Activated CD8-positive, alpha-beta T cell treated with anti-CD3 and anti-CD28 coated beads, Interleukin-2, amount 10 ng/mL, durations not matched to agents 7 days and 5 days (primary cell): ENCODE measurements at places on chromosomes 5 and 9.

DNA sequence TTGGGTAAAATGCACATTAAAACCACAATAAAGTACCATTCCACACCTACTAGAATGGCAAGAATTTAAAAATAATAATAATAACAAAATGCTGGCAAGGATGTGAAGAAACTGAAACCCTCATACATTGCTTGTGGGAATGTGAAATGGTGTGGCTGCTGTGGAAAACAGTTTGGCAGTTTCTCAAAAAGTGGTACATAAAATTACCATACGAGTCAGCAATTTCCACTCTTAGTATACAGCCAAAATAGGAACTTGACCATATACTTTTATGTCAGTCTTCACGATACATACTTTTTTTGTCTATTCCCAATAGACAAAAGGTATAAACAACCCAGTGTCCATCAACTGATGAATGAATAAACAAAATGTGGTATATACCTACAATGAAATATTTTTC, 15.6 kb downstream of the FKBP15 start:
- DNase-seq: no peak

DNA sequence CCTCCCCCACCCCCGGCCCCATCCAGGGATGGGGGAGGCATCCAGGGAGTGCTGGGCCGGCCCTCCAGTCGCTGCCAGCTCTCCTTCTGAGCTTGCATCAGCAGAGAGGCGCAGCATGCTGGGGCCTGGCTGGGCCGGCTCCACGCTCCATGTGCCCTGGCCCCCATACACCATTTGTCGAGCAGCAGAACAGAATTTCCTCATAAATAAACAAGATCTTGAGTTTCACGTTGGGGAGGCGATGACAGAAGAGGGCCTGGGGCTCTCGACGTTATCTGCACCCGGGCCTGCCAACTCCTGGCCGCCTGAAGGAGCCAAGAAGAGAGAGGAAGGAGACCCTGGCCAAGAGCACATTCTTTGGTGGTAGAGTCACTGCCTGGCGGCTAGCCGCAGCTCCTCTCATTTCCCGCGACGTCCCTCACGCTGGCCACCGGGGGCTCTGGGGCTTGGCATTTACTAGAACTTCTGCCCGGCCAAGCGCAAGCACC, 177.0 kb downstream of the FGF18 start:
- DNase-seq: no peak

- DNase-seq: no peak
Observed at GRCh38 chr5:150648294-150649107, 8.0 kb downstream of the SYNPO start.

DNA sequence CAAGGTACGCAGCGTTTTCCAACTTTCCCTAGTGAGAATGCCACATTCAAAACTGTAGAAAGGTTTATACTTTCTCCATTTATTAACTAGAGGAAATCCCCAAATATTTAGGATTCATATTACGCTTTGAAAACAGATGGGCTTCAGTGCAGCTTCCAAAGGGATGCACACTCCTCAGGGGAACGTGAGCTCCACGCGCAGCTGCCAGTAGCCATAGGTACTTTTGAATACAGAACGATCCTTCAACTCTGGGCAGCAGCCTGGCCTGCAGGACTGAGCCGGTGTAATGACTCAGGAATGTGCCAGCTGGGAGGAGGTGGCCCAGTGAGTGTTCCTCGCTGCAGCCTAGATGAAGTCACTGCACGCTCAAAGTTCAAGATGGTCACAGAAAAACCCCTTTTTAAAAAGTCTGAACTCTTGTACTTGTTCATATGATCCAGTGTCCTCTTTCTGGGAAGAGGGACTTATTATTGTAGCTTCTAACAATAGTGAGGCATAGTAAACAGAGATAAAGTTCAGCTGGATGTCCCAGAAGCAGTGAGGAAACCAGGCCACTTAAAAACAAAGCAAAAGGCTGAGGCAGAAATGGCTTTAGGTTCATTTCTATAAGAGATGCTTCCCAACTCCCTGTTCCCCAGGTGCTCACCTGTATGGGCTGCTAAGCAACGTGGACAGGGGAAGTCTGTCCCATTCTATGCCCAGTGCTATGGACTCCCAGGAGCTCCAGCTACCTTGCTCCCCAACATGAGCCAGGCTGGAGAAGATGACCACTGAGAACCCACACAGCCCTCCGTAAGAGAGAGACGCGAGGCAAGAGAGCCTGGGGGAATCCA, 130.0 kb downstream of the LHFPL2 start:
- no peak for DNase-seq

- no peak for DNase-seq
Observed at GRCh38 chr9:112503170-112503569, 16.5 kb downstream of the KIAA1958 start.

DNA sequence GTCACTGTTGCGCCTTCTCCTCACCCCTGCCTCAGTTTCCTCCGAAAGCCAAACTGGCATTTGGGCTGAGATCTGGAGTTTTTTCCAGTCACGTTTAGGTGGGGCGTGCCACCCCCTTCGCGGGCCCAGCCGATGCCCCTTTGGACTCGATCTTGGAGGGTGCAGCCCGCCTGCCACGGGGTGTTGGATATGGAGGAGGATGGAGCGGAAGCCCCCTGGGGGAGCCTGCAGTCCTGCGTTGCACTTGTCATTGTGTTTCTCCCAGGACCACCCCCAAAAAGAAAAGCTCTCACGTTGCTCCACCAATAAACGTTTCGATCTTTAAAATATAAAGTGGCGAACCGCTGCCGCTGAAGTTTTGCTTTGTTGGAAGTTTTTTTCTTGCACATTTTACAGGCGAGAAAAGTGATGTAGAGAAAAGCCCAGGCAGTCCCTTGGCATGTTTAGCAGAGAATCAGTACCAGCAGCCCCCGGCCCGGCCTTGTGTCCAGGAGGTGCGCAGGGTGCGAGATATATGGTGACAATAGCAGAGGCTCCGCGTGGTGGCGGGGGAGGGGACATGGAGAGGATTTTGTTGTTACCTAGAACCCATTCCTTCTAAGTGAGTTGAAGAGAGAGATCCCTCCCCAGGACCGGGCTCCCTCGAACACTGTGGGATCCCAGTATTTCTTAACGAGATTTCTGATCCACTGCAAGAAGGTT, 681 bp downstream of the F2R start:
- DNase-seq: peak; percentile 34

DNA sequence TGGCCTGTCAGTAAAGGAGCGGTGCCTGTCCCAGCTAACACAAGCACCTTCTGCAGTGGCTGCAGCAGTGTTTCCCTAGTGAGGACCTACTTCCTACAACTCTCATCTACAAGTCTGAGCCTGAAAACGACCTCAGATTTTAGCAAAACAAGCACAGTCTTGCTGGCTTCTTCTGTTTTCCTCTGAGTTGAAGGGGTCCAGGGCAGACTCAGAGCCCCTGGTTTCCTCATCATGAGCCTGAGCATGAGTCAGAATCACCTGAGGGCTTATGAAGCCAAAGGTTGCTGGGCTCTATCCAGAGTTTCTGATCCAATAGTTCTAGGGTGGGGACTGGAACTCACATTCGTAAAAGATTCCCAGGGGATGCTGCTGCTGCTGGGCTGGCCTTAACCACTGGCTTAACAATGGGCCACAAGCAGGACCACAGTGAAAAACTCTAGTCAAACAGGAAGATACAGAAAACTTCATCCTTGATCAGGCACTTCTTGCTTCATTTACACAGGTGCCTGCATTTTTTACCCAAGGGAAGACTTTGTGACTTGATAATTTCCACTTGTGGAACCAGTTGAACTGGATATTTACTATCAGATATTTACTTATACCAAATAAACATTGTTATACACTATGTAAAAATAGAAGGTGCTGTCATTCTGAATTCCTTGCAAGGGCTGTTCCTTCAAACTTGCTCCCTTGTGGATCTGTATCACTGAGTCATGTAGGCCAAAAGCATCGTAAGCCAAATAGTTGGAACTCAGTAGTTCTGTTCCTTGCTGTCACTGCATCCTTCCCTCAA, 4.3 kb upstream of the ACER2 start:
- DNase-seq: no peak

DNA sequence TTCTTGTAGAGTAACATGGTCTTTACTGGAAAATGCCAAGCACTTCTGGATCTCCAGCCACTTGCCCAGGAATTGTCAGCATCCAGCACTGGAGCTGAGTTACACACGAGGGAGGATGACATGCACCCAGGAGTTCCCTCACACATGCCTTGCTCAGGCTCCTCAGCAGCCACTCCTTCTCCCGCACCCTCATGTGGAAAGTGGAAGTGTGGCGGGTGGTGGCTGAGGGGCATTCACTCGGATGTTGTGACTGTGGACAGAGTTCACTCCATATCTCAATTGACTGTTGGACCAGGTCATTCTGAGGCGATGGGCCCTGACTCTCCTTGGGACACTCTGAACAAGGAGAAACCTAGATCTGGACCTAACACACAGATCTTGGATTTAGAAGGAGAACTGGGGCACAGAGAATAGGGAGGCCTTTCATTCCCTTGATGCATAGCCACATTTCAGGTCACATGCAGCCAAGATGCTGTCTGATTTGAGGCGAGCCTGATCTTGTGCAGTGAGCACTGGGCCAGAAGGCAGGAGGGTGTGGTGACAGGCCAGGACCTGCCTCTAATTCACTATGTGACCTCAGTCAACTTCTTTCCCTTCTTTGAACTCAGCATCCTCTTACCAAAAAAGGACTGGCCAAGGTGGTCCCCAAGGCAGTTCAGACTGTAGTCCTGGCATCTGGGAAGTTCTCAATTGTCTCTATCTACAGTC, 62.1 kb downstream of the CYSTM1 start:
- no peak for DNase-seq

DNA sequence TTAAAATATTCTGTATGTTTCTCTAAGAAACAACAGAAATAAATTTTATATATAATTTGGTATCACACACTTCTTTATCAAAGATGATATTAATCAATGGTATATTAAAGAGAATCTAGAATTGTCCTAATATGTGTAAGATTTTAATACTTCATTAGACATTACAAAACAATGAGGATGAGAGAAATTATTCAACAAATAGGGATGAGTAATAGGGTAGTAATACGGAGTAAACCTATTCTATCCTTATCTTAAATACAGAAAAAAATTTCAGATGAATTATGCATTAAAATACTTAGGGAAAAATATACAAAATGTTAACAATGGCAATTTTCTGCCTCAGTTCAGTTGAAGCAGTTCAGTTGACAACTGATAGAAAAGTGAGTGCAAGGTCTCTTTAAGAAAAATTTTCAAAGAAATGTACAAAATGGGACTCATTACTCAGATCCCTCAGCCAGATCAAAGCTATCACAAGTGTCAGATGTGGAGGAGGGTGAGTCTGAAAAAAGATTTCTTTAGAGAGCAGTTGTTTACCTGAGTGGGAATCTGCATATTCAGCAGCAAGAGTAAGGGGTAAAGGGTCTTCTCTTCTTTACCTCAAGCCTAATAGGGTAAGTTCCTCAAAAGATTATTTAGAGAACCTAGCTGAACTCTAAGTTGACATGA, 56.7 kb upstream of the GCNT4 start:
- DNase-seq: no peak

DNA sequence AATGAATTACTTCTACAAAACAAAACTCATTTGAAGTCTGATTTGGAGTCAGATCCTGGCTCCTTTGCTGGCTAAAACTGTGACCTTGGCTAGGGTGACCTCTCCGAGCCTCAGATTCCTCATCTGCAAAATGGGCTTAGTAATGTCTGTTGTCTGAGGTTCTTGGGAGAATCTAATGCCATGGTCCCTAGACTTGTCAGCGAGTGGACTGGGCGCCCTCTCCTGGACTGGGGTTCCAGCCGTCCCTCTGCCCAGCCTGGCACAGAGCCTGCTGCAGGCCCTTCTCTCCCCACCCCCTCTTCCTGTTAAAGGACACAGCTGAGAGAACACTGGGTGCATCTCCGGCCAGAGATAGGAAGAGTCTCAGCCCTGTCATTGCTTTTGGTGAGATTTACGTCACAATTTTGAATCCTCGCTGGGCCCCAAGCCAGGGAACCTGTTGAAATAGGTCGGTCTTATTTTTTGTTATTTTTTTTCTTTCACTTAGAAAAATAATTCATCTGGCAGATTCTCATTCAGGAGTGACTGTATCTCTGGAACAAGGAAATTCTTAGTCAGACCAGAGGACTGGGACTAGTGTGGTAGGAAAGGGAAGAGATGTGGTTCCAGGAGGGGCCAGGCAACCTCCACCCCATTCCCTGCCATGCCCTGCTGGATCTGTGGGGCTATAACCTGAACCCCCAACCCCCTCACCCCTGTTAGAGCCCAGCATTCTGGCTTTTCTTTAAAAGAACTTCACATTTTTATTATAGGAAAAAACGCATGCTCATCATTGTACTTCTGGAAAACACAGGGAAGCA, 48.2 kb upstream of the RPL26L1 start:
- peak; percentile 27 for DNase-seq

DNA sequence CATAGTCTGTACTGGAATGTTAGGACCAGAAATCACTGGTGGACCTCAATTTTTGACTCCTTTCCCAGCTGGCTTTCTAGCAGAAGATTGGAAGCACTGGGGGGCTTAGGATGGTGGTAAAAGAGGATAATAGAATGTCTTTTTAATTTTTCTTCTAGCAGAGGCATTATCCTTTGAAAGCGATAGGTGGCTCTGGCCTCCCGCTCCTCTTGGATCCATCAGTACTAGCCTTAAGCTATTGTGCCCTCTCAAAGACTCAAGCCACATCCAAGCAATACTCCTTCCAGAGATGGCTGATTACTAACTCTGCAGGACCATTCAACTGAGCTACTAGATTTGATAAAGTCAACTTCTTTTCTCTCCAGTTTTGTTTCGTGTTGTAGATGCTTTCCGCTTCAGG, 610.6 kb downstream of the CDH12 start:
- no peak for DNase-seq

GRCh38 chr9:119094086-119094485, 275.1 kb downstream of the BRINP1 start:
- no peak for DNase-seq

- DNase-seq: peak; percentile 12
Observed at GRCh38 chr5:69213513-69214215, 21.0 kb upstream of the CDK7 start.

GRCh38 chr5:98927989-98928872, 576 bp downstream of the CHD1 start:
- DNase-seq: peak; percentile 49

DNA sequence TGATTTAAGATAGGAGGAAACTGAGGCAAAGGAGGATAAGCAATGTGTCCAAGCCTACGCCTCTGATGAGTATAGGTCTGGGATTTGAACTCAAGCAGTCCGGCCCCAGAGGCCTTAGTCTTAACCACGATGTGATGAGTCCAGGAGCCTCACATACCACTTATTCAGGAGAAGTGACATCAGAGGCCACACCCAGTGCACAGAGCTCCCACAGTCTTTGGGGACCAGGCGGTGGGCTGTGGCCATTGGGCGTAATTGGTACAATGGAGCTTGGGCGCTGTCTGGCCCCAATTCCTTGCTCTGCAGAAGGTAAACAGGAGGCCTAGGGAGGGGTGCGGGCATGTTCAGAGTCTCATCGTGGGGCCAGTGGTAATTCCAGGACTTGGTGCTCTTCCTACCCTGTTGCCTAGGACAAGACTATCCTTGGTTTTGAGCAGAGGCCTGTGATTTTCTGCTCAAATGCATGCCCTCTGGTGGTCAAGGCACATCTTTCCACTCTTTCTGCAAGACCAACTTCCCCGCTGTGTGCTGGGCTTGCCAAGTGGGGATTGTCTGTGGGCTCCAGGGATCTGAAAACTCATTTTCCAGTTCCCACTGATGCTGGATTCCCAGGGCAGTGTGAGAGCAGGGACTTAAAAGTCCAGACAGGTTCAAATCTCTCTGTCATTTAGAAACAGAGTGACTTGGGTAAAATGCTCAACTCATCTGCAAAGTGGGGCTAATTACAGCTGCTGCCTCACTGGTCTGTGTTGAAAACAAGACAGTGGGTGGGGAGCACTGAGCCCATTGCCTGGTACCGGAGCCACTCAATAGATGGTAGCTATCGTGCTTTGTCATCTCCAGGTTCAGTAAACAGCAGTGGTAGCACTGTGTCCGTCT, 15.8 kb downstream of the NDST1 start:
- DNase-seq: peak; percentile 47
